ENCODE measurements at places on chromosomes 7 and 10.

DNA sequence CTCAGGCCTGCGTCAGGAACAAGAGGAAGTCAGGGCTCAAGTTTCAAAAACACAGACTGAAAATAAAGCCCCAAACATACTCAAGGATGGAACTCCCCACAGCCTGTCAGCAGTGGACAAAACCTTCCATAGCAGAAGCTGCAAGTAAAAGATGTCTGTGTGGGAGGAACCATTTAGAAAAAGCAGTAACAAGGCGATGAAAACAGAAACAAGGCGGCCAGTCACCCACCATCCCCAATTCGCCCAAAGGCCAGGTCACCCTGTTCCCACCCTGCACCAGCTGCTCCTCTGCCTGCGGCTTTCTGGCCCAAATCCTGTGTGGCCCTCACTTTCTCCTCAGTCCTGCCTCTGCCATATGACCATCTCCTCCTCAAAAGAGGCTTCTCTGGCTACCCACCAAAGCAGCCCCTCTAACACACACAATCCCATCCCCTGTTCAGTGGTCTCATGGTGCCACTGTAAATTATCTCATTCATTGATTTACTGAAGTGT, 27.8 kb downstream of the KCNMA1 start:
- no peak for DNase-seq

- DNase-seq: peak; percentile 41
Measured at GRCh38 chr7:140230861-140231770, 54.3 kb upstream of the KDM7A start.

- DNase-seq: no peak
Measured at GRCh38 chr7:39413636-39414223, 152.5 kb upstream of the YAE1 start.

GRCh38 chr10:43042503-43043341, 34.1 kb upstream of the RET start:
- DNase-seq: no peak

GRCh38 chr7:114715907-114716306, 206.0 kb upstream of the MDFIC start:
- DNase-seq: no peak

GRCh38 chr10:8404721-8405120, 350.2 kb downstream of the GATA3 start:
- peak; percentile 56 for DNase-seq

Data from effector memory CD4-positive, alpha-beta T cell (primary cell).